ENCODE measurements at places on chromosomes 13 and 19.
A peak's percentile ranks its signal among the peaks of the same experiment; 100 is the strongest.

- no peak for DNase-seq
These were observed 19.5 kb downstream of the RASA3 start for GRCh38 chr13:114112826-114113322.

DNA sequence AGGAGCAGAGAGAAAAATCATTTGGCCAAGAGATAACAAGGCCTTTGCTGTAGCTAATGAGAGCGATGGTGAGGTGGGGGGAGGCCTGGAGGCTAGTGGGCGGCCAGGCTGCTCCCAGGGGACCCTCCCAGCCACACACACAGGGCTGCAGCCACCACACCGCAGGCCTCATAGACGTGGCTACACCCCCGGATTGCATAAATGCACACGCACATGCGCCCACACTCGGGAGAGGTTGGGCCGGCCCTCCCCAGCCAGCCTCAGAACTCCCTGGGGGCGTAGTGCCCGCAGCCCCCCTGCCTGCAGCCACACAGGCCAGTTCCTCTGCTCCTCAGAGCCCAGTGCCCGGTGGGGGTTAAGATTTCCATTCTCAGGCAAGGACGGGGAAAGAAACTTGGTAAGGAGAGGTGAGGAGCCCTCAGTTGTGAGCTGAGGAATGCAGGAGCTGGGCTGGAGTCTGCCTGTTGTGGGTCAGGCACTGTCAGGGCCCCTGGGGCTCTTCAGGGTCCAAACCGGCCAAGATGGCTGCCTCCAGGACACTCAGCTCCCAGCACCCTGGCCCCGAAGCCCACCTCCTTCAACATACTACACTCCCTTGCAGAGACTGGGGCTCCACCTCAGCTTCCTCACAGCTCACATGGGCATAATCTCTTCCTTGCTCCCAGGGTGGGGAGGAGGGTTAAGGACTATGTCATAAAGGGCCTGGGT, 8.0 kb downstream of the PTH2 start:
- DNase-seq: no peak

DNA sequence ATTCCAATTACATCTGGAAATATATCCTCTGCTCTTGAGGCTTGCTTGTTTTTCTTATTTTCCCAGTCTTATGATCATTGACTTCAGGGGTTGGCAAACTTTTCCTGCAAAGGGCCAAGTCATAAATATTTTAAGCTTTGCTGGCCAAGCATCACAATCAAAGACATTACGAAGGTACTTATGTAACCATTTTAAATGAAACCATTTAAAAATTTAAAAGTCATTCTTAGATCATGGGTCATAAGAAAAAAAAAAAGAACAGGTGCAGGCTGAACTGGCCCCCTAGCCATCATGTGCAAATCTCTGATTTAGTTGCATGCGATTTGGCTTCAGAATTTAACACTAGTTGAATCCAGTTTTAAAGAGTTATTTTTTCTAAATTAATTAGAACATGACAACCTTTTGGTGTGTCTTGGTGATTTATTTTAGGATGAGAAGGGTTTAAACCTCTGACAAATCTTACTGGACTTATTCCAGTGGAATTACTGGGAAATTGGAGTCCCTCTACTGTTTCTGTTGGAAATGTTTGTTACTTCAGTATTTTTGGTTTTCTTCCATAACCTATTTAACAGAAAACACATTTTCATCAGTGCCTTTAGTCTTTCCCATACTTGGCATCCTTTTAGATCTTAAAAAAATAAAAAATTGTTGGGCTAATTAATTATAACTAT, 148.1 kb downstream of the NHLRC3 start:
- DNase-seq: no peak

- no peak for DNase-seq
These were observed 251.5 kb upstream of the STARD13 start for GRCh38 chr13:33537026-33537425.

DNA sequence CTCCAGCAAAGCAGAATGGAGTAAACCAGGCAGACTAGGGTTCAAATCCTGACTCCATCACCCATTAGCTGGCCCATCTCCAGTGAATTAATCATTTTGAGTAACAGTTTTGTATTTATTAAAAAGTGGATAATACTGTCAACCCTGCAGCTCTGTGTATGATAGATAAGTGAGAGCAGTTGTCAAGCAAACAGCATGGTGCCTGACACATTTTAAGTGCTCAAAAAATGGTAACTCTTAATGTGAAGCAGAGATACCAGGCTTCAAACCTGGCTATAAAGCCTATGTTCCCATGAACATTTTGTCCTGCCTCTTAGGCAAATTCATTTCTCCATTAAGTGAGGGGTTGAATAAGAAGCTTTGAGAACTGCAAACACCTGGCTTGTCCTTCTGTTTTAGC, 409.6 kb downstream of the TBC1D4 start:
- DNase-seq: no peak

- DNase-seq: peak; percentile 43
These were observed 475 bp downstream of the MRPL57 start for GRCh38 chr13:21176982-21177284.

DNA sequence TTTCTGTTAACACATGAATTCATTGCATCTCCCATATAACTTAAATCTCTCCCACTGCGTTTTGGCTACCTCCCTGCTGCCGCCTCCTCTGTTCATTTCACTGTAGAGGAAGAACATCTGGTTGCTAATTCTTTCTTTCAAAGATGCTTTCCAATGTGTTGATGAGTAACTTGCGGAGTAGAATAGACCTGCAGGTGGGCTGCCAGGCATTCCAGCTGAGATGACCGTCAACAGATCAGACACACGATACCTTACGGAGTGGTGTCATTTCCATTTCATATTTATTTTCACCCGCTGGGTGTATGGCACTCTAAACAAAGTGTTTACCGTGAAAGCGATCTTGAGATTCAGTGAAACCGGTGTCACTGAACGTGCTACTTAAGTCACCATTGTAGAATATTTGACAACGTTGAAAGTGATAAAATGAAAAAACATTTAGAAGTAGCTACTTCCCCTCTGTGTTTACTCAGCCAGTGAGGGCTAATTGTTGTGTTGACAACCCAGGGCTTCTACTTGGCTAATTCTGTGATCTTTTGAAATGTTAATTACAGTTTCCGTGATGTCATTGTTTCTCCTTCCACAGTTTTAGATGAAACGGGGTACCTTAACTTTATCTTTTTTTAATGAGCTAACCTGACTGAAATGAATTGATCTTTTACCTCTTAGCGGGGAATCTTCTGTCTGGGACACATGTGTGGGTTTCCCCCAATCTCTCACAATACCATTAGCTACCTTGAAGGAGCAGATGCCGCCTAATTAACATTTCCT, 228.5 kb upstream of the ARGLU1 start:
- DNase-seq: no peak

Measured in RPMI8226 (cell line).